ENCODE measurements at places on chromosomes 5 and 9. TPM values are rescaled to one million over a fixed set of nuclear protein-coding genes. Genes with fewer than 3 reads are reported as not detected.
A peak's percentile ranks its signal among the peaks of the same experiment; 100 is the strongest.

DNA sequence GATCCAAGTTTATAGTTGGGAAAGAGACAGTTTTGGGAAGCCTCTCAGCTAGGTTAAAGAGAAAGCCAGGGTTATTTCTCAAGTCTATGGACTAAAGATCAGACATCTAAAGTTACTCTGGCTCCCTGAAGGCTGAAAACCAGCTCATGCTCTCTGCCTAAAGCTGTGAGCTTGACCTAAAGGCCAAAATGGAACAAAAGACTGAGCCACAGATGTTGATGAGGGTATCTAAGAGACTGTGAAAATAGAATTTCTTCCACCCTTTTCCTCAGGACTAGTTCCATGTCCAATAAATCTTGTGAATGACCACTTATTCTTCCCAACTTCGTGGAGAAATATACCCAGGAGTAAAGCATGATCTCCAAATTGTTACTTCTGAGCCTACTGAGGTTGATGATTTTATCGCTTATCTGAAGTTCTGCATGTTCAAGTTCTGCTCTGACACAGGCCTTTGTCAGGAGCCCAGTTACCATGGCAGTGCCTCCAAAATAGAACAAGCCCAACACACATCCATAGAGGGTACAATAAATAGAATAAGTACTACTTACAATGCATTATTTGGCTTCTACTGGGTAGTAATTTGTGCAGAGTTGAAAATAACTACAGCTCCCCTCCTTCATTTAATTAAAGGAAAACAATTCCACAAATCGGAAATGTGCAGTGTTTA, 373.6 kb downstream of the NTRK2 start:
- H3K27ac ChIP-seq, result no peak overlapping the region
- H3K4me1 ChIP-seq, result no peaks in the 10 kb centered on the region
- H3K36me3 ChIP-seq, result no peaks in the 10 kb centered on the region
- DNase-seq, result no peak

GRCh38 chr5:11364531-11364930, 539.7 kb downstream of the CTNND2 start:
- no peak overlapping the region for H3K4me3 ChIP-seq
- no peak overlapping the region for H3K27ac ChIP-seq
- H3K36me3 ChIP-seq, result no peaks in the 10 kb centered on the region
- DNase-seq, result no peak

The UGT3A1 gene
- not detected for total RNA-seq

- no peaks in the 10 kb centered on the region for H3K4me1 ChIP-seq
- no peak overlapping the region for H3K27ac ChIP-seq
- no peak overlapping the region for H3K4me3 ChIP-seq
Measured at GRCh38 chr5:138911441-138911840, 36.3 kb upstream of the LRRTM2 start.

DNA sequence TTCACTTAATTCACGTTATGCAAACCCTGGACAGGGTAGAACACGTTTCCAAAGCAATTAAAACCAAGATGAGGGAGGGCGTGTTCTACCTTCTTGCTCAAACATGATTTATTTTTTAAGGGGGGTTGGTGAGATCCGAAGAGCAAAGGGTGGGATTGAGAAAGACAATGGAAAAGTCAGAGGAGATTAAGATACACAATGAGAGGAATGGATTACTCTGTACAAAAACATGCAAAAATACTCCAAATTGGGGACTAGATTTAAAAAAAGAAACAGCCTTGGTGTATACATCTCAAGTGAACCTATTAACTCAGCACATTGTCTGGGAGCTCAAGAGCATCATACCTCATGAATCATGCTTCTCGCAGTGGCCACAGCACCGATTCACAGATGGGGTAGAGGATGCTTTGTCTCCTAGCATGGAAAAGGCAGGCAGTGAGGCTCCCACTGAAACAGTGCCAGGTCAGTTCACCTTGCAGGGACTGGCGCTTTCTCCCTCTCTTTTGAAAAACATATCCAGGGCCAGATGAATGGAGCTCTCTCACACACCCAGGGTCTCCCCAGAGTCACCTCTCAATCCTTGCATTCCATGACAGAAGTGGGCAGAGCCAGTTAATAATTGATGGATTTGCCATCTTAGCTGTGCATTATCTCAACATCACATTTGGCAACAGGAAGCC, 459.7 kb downstream of the BNC2 start:
- H3K4me3 ChIP-seq, result no peak overlapping the region
- no peaks in the 10 kb centered on the region for H3K36me3 ChIP-seq
- H3K4me1 ChIP-seq, result peaks cover 16% of the 10 kb centered on the region
- peaks cover 5% of the 10 kb centered on the region for H3K27me3 ChIP-seq

GRCh38 chr9:108751369-108751768, 104.4 kb downstream of the ACTL7B start:
- H3K4me1 ChIP-seq, result no peaks in the 10 kb centered on the region
- H3K27ac ChIP-seq, result no peak overlapping the region
- no peak for DNase-seq
- H3K27me3 ChIP-seq, result no peaks in the 10 kb centered on the region

- peak overlapping the region; percentile 56 for H3K27ac ChIP-seq
- H3K4me1 ChIP-seq, result peaks cover 35% of the 10 kb centered on the region
- no peaks in the 10 kb centered on the region for H3K27me3 ChIP-seq
- no peaks in the 10 kb centered on the region for H3K36me3 ChIP-seq
Measured at GRCh38 chr9:121558473-121558872, 58.8 kb upstream of the GGTA1 start.

The TAF1L gene
- not detected for total RNA-seq

GRCh38 chr9:70427161-70427945, 12.9 kb upstream of the KLF9 start:
- no peaks in the 10 kb centered on the region for H3K36me3 ChIP-seq
- H3K4me1 ChIP-seq, result peaks cover 5% of the 10 kb centered on the region
- no peak overlapping the region for H3K4me3 ChIP-seq
- no peak overlapping the region for H3K27ac ChIP-seq

The ELL2 gene
- total RNA-seq, result 88.1 TPM

The ADAMTSL2 gene
- 0.16 TPM for total RNA-seq

DNA sequence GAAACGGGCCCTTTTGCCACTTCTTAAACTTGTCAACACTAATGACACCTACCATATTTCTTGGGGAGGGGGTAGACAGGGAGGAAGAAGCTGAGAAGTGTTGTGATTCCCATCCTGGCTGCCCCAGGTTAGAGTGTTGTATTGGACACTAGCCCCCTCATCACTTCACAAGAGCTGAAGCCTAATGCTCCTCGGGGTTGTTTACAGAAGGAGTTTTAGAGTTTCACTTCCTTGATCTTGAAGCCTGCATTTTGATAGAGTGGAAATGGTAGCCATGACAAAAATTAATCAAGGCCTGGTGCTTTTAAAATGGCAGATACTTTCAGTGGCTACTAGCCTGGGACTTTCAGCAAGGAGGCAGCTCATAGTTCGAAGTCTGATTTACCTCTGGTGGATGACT, 11.0 kb upstream of the FAM120AOS start:
- no peaks in the 10 kb centered on the region for H3K36me3 ChIP-seq
- no peak overlapping the region for H3K27ac ChIP-seq

The SH3TC2 gene
- total RNA-seq, result 7.2 TPM

The MAPK9 gene
- total RNA-seq, result 18.3 TPM

DNA sequence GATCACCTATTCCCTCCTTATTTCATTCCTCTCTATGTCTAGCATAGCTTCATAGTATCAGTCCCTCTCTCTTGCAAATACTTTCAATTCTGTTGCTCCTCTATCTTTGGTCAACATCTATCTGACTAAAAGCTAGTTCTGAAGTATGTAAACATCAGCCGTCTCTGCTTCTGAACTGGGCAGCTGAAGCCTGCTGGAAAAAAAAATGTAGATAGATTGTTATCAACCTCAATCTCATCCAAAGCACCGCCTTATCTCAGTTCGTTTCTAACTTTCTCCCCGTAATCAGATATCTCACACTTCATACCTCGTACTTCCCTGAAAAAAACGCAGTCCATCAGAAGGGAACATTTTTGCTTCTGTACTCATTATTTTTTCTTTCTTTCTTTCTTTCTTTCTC, 4.5 kb upstream of the SEMA6A start:
- no peaks in the 10 kb centered on the region for H3K36me3 ChIP-seq
- H3K27me3 ChIP-seq, result no peaks in the 10 kb centered on the region
- no peak overlapping the region for H3K27ac ChIP-seq
- DNase-seq, result no peak
- peaks cover 27% of the 10 kb centered on the region for H3K4me1 ChIP-seq

GRCh38 chr5:17898766-17899165, 264.5 kb downstream of the TAF11L14 start:
- DNase-seq, result no peak
- H3K27ac ChIP-seq, result no peak overlapping the region
- no peaks in the 10 kb centered on the region for H3K36me3 ChIP-seq
- H3K4me3 ChIP-seq, result no peak overlapping the region

DNA sequence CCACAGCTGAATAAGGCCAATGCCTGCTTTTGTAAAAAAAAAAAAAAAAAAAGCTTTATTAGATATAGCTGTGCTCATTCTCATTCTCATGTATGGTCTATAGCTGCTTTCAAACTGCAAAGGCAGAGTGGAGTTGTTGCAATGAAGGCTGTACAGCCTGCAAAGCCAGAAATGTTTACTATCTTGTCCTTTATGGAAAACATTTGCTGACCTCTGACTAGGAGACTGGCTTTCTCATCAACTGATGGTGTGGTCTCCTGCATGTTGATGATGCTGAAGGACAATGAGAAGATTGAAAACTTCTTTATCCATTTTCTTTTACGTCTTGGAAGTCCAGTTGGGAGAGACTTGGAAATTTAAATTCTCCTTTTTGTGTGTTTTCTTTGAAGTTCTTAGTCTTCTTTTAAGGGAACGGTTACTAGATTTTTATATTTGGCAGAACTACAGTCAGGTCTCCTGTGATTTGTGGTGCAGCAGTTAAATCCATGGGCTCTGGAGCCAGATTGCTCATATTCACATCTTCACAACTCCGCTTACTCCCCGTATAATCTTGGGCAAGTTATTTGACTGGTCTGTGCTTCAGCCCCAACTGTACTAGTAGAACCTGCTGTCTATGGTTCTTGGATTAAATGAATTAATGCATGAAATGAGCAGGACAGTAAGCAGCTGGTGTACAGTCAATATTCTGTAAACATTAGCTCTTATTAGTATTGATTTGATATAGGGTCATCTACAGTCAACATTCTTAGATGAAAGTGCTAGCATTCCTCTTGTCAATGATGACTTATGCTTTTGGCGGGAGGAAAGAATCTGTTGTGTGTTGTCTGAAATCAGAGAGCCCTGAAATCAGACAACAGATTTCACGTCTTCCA, 39.7 kb upstream of the BASP1 start:
- H3K27me3 ChIP-seq, result no peaks in the 10 kb centered on the region
- H3K4me1 ChIP-seq, result no peaks in the 10 kb centered on the region
- DNase-seq, result no peak
- H3K36me3 ChIP-seq, result no peaks in the 10 kb centered on the region

DNA sequence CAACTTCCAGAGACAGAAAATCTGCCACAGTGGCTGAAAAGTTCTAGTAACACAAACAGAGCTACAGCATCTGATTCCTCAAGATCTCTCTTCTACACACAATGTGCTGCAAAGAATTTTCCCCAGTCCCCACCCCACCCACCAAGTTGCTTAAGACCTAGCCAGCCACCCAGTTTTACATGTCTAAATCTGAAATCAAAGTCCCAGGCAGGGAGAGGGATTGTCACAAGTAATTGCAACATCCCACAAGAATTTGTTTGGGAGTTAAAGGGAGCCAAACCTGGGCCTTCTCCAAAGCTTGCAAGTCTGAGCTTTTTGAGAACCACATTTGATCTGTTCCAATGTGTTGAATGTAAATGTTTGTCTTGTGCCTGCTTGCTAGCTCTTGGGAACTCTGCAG, 15.5 kb downstream of the IGIP start:
- no peak overlapping the region for H3K4me3 ChIP-seq
- H3K27ac ChIP-seq, result no peak overlapping the region
- H3K4me1 ChIP-seq, result peaks cover 52% of the 10 kb centered on the region
- H3K36me3 ChIP-seq, result no peaks in the 10 kb centered on the region
- H3K27me3 ChIP-seq, result no peaks in the 10 kb centered on the region

GRCh38 chr5:171407234-171407633, 12.2 kb upstream of the FGF18 start:
- H3K36me3 ChIP-seq, result peaks cover 62% of the 10 kb centered on the region
- H3K27ac ChIP-seq, result no peak overlapping the region
- no peak overlapping the region for H3K4me3 ChIP-seq
- no peak for DNase-seq
- no peaks in the 10 kb centered on the region for H3K27me3 ChIP-seq

Data from suprapubic skin (tissue), 4 donors.